ENCODE measurements at places on chromosomes 1 and 21.

DNA sequence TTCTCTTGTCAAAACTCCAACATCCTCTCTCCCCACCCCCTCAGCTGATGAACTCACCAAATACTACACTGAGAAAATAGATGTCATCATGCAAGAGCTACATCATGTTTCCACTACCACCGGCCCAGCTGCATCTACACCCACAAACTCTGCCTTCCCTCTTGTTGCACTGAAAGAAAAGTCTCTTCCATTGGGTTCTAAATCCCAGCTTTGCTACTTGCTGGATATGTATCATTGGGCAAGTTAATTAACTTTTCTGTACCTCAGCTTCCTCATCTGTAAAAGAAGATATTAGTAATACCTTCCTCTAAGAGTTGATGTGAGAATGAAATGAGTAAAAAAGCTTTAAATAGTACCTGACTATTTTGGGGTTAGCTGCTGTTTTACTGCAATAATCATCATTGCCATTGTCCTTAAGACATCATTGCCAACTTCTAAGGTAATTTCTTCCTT is 108.6 kb downstream of the OLFML2B start:
- no peak for DNase-seq

DNA sequence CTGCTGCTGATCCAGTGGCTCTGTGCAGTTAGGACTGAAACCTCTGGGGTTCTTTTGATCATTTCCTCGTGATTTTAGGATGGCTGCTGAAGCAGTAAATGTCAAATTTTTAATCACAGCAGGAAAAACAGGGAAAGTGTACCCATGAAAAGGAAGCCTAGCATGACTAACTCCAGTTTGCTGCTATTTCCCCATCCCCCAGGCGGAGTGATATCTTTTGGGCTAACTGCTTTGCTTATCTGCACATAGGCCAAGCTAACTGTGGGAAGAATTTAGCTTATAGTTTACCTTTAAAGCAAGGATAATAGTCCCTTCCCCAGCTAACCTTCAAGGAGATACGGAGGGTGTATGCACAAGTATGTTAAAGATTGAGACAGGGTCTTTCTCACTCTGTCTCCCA is 149.8 kb upstream of the TNR start:
- no peak for DNase-seq

DNA sequence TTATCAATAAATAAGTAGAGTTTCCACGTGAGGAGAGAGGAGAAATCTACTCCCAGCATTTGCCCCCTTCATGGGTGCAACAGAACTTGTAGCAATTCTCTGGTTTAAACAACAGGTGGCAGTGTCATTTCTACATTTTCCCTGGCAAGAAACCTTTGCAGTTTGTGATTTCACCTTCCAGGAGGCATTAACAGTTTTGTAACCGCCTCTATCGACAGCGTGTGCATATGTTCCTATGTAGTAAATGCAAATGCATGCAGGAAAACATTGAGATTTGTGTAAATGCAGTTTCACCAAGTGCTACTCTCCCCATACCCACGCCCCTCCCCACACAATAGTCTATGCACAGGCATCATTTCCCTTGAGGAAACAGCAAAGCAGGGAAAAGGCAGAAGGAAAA is 494.7 kb downstream of the SMYD3 start:
- DNase-seq: no peak

DNA sequence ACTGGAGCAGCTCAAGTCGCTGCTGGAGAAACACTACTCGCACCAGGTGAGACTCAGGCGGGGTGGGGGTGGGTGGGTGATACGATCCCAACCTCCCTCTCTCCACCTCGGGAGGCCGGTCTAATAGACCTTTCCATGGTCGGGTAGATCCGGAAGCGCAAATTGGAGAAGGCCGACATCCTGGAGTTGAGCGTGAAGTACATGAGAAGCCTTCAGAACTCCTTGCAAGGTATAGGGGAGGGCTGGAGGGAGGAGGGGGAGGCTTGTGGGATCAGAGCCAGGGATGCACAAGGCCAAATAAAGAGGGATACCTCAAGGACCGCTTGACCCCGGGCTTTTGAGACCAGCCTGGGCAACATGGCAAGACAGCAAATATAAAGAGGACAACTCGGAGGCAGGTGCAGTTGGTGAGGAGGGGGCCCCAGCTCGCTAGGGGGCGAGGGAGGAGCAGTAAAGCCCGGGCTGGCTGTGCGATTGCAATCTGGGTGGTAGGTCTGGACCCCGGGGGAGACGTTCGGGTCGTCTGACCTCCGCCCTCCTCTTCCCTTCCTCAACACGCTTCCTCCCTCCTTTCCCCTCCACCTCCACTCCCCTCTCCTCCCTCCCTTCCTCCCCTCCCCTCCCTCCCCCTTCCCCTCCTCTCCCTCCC is 546 bp downstream of the HES3 start:
- DNase-seq: no peak

Data from cortex of kidney (tissue), 1 donor.